CD4-positive, alpha-beta memory T cell (primary cell): ENCODE measurements at places on chromosomes 5 and 9.

DNA sequence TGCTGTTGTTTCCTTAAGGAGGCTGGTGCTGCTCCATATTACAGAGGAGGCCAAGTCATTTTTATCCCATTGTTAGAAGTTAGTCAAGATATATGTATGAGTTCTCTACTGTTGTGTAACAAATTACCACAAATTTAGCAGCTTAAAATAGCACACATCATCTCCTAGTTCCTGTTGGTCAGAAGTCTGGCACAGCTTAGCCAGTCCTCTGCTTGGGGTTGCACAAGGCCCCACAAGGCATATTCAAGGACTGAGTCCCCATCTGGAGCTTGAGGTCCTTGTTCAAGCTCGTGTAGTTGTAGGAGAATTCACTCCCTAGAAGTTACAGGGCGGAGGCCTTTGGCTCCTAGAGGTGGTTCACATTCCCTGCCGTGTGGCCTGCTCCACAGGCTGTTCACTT is 14.7 kb downstream of the MTAP start:
- DNase-seq = no peak

DNA sequence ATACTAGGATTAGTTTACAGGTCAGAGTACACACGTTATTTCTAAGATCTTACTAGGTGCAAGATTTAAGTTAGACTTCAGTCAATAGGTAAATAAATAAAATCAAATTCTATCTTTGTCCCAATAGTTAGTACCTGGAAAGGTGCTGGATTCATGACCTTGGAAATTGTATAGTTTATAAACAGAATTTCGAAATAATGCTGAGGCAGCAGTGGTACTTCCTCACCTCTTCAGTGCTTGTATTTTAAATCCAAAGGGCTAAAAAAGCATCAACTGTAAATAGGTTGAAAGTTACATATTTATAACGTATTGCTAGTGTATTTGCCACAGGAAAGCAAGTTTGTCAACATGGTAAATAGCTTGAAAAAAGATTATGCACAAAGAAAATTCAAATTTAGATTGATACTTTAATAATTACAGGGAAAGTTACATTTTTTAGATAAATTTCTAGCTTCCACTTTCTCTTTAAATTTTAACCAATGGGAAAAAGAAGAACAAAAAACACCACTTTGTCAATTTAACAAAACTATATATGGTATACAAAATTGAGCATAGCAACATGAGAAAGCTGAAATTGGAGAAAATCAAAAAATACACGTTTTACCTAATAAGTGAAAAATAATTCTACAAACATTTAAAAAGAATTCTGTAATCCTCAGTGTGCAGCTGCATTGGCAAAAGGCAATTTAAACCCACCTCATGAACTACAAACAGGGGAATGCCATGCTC is 46.5 kb downstream of the NR3C1 start:
- DNase-seq = no peak

DNA sequence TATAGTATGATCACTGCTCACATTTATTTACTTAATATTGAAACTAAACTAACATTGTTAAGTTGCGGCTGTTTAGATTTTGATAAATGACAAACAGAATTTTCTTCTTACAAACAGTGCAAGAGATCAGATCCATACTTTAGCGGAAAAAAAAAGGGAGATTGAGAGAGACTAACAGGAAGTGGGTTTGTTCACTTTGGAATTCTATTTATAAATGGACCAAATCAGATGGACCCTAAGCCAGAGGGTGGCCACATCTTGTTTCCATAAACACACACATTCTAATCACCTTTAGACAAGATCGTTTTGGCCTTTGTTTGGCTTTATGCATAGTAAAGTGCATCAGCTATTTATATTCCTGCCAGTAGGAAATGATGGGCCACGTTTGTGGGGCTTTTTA is 381.4 kb upstream of the CD180 start:
- DNase-seq = no peak

DNA sequence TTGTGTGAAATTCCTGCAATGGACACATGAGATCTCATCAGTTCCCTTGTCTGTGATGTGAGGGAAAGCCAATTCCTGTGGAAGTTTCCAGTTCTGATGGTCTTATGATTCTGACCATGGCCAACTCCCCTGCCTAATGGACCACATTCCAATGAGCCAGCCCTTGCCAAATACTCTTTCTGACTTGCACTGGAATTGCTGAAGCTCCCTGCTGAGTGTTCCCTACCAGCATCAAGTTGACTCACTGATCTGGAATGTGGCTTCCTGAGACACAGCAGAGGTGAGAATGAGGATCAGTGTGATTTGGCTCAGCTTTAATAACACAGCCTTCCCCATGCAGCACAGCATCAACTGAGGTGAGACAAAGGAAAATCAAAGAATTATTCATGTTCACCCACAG is 427.8 kb downstream of the KDM4C start:
- DNase-seq = no peak

GRCh38 chr5:154237946-154238345 is 47.4 kb downstream of the GALNT10 start:
- no peak for DNase-seq

DNA sequence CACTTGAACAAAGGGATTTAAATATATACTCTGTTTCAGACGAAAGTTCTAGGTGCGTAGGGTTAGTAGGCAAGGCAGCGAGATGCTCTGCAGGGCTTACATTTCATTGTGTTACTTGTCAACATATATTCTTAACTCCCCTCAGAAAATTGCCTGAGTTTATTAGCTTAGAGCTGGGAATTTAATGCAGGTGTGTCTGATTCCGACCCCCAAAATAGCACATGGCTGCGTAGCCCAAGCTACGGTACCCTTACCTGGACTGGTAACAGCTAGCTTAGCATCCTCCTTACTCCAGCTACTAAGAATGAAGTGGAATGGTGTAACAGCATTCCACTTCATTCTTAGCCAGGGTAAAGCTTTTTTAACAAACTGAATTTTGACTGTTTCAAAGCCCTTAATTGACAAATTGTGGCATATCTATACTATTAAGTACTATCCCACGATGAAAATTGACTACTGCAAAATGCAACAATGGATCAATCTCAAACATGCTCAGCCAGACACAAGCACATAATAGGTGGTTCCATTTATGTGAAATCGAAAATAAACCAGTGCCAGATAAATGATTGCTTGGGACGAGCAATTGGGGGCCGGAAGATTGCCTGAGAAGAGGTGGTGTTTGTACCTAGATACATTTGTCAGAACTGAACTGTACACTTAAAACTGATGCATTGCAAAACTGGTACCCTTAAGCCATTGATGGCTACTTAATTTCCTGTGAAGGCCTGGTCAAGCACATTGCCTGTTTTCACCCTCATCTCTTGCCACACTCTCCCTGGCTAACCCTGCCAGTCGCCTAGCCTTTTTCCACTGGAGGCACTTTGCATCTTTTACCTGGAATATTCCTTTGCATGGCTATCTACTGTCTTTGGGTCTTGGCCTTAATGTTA is 3.0 kb upstream of the FGF18 start:
- no peak for DNase-seq
